IMR-90 (cell line): ENCODE measurements at places on chromosomes 16 and 17.

- peaks cover 29% of the 10 kb centered on the region for H3K4me1 ChIP-seq
- peaks cover 21% of the 10 kb centered on the region for H3K36me3 ChIP-seq
- no peak for DNase-seq
Measured at GRCh38 chr17:2083613-2084035, 28.7 kb downstream of the HIC1 start.

DNA sequence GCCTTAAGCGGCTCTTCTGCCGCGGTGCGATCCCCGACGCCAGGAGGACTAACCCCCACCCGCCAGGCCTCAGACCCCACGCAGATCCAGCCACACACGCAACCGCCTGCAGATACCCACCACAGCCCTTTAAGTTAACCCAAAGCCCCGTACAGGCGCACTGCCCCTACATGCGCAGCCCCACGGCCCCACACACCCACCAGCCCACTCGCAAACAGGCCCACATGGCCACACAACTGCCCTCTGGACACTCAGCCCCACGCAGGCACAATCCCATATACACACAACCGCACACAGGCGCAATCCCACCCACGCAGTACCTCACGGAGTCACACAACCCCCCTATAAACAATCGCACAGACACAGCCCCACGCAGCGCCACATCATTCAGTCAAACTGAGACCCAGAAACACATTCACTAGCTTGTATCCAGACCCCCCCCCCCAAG lies 41.7 kb downstream of the RAI1 start:
- H3K27ac ChIP-seq = peak overlapping the region; percentile 78
- H3K4me1 ChIP-seq = peaks cover 40% of the 10 kb centered on the region
- H3K4me3 ChIP-seq = peak overlapping the region; percentile 48
- peaks cover 9% of the 10 kb centered on the region; the same call in 1 of the 2 replicates for H3K36me3 ChIP-seq
- H3K27me3 ChIP-seq = no peaks in the 10 kb centered on the region
- no peak for DNase-seq

GRCh38 chr17:38508954-38509771 lies 80.9 kb downstream of the ARHGAP23 start:
- peaks cover 32% of the 10 kb centered on the region for H3K36me3 ChIP-seq
- no peak overlapping the region for H3K27ac ChIP-seq
- H3K27me3 ChIP-seq = no peaks in the 10 kb centered on the region
- no peak overlapping the region for H3K4me3 ChIP-seq
- DNase-seq = peak; percentile 91

DNA sequence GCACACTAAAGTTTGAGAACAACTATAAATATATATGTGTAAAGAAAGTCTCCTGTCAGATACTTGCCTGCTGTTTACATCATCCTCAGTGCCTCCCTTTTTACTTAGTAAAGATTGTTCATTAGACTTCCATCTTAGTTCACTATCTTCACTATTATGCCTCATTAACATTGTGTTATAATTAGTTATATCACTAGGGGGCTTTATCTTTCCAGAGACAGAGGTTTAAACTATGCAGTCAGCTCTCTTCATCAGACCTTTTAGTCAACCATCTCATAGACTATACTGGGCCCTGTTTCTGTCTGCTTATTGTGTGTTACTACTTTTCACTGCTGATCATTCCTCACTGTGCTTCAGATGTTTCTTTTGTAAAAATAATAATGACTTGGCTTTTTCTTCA lies 630.8 kb upstream of the KIF2B start:
- H3K4me1 ChIP-seq = no peaks in the 10 kb centered on the region

- H3K27ac ChIP-seq = peak overlapping the region; percentile 81
- H3K4me3 ChIP-seq = peak overlapping the region; percentile 73
- H3K27me3 ChIP-seq = no peaks in the 10 kb centered on the region
- H3K4me1 ChIP-seq = peaks cover 6% of the 10 kb centered on the region
Measured at GRCh38 chr16:14628806-14629611, 1.1 kb downstream of the PARN start.

- peak; percentile 55 for DNase-seq
- H3K27ac ChIP-seq = peak within 1 kb of the TSS; percentile 78
- no peaks in the 10 kb centered on the region for H3K36me3 ChIP-seq
- H3K4me1 ChIP-seq = no peaks in the 10 kb centered on the region; the same call in 1 of the 2 replicates
- peak within 1 kb of the TSS; percentile 78 for H3K4me3 ChIP-seq
Measured at GRCh38 chr16:69761983-69762813, at the start of gene WWP2. TSS of gene WWP2 (plus strand) at chr16:69762332. CDS start at chr16:69787011, 24,679 bp downstream.

DNA sequence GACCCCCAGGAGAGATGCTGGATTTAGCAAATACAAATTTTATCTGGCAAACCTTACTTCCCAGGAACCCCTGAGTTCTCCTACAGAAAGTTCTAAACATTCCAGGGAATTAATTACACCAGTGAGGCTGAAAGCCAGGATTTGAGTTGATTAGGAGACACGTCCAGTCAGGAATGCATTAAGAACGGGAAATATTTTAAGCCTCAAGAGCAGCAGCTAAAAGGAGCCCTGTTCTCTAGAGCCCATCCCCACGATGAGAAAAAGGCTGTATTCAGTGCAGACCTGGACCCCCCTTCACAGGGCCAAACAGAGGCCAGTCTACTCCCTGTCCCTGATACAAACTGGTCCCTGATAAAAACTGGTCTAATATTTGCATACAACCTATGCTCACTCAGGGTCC lies 55.0 kb downstream of the VAT1L start:
- no peak for DNase-seq
- no peak overlapping the region for H3K4me3 ChIP-seq
- peaks cover 16% of the 10 kb centered on the region for H3K4me1 ChIP-seq
- no peak overlapping the region; the same call in 1 of the 2 replicates for H3K27ac ChIP-seq

DNA sequence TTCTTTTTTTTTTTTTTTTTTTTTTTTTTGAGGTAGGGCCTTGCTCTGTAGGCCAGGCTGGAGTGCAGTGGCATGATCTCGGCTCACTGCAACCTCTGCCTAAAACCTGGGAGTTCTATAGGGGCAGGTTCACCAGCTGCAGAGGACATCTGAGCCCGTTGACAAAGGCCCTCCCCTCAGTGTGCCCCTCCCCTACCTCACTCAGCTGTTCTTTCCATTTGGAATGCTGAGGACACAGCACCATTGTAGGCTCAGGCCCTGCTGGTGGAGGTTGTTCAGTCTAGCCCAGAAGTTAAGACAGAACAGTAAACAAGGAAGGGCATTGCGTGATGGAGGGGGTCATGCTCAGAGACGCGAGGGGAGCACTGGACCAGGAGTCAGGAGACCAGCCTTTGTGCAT lies 21.8 kb upstream of the KIF19 start:
- H3K27me3 ChIP-seq = no peaks in the 10 kb centered on the region
- H3K36me3 ChIP-seq = no peaks in the 10 kb centered on the region
- DNase-seq = no peak
- H3K4me1 ChIP-seq = no peaks in the 10 kb centered on the region
- no peak overlapping the region for H3K27ac ChIP-seq

GRCh38 chr16:74463888-74464287 lies 42.6 kb upstream of the CLEC18B start:
- no peak overlapping the region for H3K4me3 ChIP-seq
- no peaks in the 10 kb centered on the region for H3K27me3 ChIP-seq
- no peaks in the 10 kb centered on the region for H3K4me1 ChIP-seq
- H3K36me3 ChIP-seq = peaks cover 57% of the 10 kb centered on the region

GRCh38 chr16:24737916-24738594 lies 8.6 kb downstream of the TNRC6A start:
- H3K4me1 ChIP-seq = peaks cover 27% of the 10 kb centered on the region
- H3K27me3 ChIP-seq = no peaks in the 10 kb centered on the region
- peaks cover 11% of the 10 kb centered on the region for H3K36me3 ChIP-seq
- no peak for DNase-seq
- H3K4me3 ChIP-seq = no peak overlapping the region

- no peak for DNase-seq
- H3K27ac ChIP-seq = no peak overlapping the region
- H3K36me3 ChIP-seq = no peaks in the 10 kb centered on the region
- H3K27me3 ChIP-seq = no peaks in the 10 kb centered on the region
- no peak overlapping the region for H3K4me3 ChIP-seq
- H3K4me1 ChIP-seq = no peaks in the 10 kb centered on the region
Measured at GRCh38 chr16:79098907-79099306, 501.6 kb downstream of the MAF start.

- DNase-seq = peak; percentile 50
- no peaks in the 10 kb centered on the region for H3K36me3 ChIP-seq
- no peaks in the 10 kb centered on the region for H3K27me3 ChIP-seq
- no peak overlapping the region for H3K27ac ChIP-seq
- H3K4me1 ChIP-seq = no peaks in the 10 kb centered on the region
Measured at GRCh38 chr17:73770115-73770848, 126.0 kb upstream of the SDK2 start.

GRCh38 chr17:72401883-72402726 lies 281.3 kb downstream of the SOX9 start:
- no peaks in the 10 kb centered on the region for H3K27me3 ChIP-seq
- peaks cover 22% of the 10 kb centered on the region for H3K4me1 ChIP-seq
- H3K27ac ChIP-seq = no peak overlapping the region
- H3K4me3 ChIP-seq = no peak overlapping the region
- DNase-seq = no peak
